Left renal pelvis (tissue), 4 donors: ENCODE measurements at places on chromosomes 2 and 18.

DNA sequence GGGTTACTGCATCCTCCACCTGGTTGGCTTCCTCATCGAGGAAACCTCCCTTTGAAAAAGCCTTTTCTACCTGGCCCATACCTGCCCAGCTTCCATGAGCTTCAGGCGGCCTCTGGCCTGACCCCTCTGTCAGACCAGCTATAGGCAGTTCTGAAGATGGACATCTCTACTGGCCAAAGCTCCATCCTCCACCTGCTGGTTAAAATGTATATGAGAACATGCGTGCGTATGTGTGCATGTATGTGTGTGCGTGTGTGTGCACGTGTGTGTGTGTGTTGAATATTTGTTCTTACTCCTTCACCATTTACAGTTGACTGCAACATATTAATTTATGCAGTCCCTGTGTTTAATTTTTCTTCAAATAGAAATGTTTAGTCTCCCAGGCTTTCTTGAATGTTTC is 642.4 kb upstream of the RAB6C start:
- DNase-seq = no peak

- no peak for DNase-seq
These were observed 121.0 kb downstream of the MYO1B start for GRCh38 chr2:191366199-191366598.

DNA sequence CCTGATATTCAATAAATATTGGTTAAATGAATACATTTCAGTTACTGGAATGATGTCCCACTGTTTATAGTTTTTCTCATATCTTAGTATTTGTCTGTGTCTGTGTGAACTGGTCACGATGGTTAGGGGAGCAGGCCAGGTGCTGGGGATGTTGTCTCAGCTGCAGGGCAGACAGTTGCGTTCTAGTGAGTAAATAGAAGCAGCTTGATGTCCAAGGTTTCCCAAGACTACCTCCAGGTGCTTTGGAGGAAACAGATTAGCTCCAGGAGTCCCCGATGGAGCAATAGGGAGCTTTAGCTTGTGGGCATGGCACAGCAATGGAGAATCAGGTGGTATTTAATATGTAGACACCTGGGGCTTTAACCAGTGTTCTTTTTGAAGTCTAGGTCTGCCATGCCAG is 75.5 kb downstream of the GULP1 start:
- DNase-seq = no peak

GRCh38 chr2:125427721-125428315 is 1228.1 kb upstream of the GYPC start:
- DNase-seq = no peak

DNA sequence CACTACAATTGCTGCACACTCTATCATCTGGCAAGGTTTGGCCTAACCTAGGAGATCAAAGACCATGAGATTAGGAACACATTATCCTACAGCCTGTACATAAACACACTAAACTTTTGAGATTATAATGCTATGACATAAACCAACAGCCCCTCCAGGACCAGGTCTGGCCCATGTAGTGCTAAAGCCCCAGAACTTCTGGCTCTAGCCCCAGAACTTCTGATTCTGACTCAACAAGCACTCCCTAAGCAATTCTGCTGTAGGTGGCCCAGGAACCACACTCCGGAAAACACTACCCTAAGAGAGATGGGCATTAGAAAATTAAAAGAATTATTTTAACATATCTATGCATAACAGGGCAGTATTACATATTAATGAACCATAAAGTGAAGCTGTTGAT is 369.5 kb upstream of the LYPD1 start:
- no peak for DNase-seq

DNA sequence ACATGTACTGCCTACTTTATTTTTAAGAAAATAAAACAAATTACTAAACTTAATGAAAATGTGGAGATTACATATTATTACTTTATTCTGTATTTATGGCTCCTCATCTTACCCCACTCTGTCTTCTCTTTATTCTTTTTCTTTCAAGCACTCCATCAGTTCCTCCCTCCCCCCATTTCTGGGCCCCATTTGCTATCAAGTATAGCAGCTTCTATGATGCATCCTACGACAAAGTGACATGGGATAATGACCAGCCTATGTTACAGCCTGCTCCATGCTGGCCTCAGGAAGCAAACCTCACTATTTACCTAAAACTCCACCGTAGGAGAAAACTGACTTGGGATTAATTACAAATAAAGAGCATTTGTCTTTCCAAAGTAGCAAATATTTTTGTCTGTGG is 58.8 kb downstream of the RND3 start:
- no peak for DNase-seq

DNA sequence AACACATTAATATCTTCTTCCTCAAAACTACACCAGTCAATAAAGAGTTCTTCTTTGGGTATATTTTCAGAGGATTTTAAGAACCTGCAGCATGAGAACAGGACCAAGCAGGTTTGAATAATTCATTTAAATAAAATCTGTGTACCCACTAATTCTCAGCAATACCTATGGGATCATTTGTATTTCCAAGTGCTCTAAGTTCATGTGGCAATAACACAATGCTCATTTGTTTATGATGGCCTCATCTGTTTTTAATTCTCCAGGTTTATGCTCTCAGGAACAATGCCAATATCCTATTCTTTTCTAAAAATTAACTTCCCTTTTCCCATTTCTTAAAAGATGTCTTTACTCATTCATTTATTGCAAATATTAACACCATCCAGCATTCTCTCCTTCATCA is 264.7 kb downstream of the METTL4 start:
- DNase-seq = no peak

GRCh38 chr2:234269769-234270204 is 219.3 kb downstream of the SPP2 start:
- no peak for DNase-seq

DNA sequence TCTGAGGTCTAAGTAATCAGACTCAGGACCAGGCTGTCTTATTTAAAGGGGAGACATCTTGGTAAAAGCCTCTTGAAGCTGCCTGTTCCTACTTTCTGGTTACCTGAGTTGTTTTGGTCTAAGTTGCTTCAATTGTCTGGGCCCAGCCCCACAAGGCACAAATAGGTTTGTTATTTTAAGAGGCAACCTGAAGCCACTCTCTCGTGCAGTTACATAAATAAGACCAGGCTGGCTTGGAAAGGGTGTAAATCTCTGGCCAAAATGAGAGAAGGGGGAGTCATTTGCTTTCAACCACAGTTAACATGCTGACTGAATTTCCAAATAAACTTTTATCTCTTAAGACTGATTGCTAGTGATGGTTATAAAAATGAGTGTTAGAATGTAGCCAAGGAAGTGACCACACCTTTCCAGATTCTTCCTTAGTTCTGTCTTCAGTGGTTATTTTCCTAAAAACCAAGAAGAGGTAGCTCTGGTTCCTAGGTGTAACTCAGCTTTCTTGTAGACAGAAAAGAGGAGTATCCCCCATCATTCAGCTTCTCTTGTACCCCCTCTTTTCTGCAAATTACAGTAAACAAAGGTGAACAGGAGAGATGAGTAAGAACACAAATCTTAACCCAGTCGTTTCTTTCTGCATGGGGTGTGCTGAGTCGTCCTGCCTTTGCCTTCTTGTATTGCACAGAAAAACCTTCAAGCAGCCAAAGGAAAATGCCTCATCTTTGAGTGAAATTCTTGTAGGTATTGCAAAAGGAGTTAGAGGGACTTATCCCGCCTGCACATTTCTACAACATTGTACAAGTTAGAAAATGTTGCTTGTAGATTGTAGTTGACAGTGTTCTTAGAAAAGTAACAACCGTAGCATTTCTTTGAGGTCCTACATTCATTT is 161.5 kb upstream of the NT5C1B start:
- DNase-seq = no peak

GRCh38 chr2:96400049-96401000 is 64.8 kb downstream of the NCAPH start:
- no peak for DNase-seq

GRCh38 chr2:39479053-39479670 is 42.1 kb upstream of the MAP4K3 start:
- DNase-seq = no peak

DNA sequence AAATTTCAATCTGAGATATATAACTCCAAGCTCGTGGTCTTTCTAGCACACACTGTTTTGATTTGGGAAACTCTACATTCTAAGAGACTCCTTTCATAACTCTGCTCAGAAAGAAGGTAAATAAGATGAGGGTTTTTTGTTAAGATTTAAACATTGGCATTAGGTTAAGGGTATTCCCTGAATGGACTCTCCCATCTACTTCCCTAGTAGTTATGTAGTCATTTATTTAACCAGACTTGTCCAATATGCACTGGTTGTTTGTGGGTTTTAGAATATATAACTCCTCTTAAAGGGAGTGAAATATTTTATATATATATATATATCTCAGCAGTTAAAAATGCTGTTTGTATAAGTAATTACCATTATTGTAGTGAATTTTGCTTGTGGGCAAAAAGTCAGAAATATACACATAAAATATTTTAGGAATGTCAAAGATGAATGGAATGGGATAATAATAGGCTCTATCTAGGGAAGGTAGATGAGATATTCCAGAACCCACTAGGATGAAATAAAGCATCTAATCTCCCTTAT is 61.5 kb upstream of the WDR75 start:
- DNase-seq = no peak

GRCh38 chr2:205496370-205496769 is 185.9 kb upstream of the NRP2 start:
- no peak for DNase-seq

DNA sequence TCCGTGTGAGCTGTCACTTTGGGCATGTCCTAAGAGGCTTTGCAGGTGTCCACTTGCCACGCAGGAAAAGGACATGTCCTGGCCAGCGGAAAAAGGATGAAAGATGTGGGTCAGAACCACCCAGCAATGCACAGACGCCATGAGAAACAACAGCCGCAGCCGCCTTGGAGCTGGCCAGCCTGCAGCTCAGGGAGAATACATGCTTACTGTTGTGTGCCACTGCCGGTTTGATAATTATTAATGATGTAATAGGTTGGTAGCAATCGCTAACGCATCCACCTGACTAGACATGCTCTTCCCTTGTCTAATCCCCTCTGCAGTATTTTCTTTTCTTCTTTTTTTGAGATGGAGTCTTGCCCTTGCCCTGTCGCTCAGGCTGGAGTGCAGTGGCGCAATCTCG is 221.7 kb downstream of the HAUS1 start:
- DNase-seq = no peak

GRCh38 chr2:218020966-218021535 is 18.3 kb upstream of the TNS1 start:
- no peak for DNase-seq

DNA sequence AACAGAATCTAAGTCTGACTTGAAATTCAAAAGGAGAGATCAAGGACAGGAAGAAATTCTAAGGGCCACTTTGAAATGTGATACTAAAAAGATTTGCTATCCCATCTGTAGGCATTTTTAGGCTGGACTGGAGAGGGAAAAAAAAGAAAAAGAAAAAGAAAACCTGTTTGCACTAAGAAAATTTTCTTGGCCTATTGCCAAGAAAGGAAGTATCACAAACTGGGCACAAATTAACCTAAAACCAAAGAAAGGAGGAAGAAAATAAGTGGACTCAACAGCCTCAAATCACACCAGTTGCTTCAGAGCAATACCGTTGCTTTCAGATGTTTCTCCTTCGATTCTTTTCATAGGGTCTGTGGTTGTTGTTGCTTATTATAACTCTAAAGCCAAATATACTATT is 287.9 kb upstream of the VRK2 start:
- DNase-seq = no peak

GRCh38 chr2:218882461-218882816 is 1.8 kb downstream of the WNT10A start:
- DNase-seq = no peak

- DNase-seq = no peak
These were observed 54.8 kb downstream of the ZNF407 start for GRCh38 chr18:74652392-74652988.

GRCh38 chr2:46984642-46985476 is 69.3 kb upstream of the MCFD2 start:
- no peak for DNase-seq

DNA sequence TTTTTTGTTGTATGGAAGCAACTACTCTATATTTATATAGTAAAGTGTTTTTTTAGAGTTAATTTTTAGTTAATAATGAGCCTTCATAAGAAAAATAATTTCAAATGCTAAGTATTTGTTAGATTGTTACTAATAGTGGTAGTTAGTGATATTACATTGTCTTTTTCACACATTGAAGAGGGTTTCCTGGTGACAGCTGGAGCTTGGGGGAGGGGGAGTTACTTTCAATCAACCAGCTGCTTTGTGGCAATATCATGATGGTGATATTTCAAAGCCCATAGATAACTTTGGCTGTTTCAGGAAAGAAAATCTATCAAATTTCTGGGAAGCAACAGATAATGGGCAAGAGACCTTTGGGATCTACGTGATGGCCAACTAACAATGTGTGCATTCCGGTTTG is 4.1 kb downstream of the RHBDD1 start:
- no peak for DNase-seq

- peak; percentile 70 for DNase-seq
These were observed 42.1 kb downstream of the BMP10 start for GRCh38 chr2:68828887-68829708.

DNA sequence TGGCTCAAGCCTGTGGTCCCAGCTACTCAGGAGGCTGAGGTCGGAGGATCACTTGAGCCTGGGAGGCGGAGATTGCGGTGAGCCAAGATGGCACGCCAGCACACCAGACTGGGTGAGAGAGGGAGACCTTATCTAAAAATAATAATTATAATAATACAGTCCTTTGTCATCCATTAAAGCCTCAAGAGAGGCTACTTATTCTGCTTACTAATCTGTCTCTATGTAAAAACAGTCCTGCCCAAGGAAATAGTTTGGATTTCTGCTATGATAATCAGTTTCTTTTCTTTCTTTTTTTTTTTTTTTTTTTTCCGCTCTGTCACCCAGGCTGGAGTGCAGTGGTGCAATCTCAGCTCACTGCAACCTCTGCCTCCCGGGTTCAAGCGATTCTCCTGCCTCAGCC is 228.3 kb downstream of the C1D start:
- DNase-seq = no peak

DNA sequence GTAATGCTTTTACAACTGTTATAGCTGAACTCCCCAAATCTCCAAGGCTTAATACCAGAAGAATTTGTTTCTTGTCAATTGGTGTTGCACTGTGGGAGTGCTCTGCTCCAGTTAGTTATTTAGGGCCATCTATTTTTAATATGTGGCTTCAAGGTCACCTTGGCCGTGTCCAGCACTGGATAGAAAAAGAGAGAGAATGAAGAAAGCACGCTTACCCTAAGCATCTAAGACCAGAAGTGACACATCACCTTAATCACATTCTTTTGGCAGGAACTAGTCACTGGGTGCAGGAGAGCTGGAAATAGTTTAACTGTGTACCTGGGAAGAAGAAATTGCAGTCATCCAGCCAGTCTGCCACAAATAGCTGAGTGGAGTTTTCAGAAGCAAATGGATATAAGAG is 78.8 kb downstream of the VWC2L start:
- DNase-seq = no peak

- no peak for DNase-seq
These were observed 32.1 kb upstream of the INSIG2 start for GRCh38 chr2:118056165-118056534.

GRCh38 chr2:173221937-173222594 is 132.6 kb upstream of the CDCA7 start:
- DNase-seq = no peak

- no peak for DNase-seq
These were observed 115.5 kb downstream of the HDAC4 start for GRCh38 chr2:239285071-239285931.
